ENCODE measurements at places on chromosomes 1 and 21.
A peak's percentile ranks its signal among the peaks of the same experiment; 100 is the strongest.

- peak; percentile 32 for DNase-seq
Observed at GRCh38 chr1:119632841-119633240, 15.2 kb downstream of the ZNF697 start.

DNA sequence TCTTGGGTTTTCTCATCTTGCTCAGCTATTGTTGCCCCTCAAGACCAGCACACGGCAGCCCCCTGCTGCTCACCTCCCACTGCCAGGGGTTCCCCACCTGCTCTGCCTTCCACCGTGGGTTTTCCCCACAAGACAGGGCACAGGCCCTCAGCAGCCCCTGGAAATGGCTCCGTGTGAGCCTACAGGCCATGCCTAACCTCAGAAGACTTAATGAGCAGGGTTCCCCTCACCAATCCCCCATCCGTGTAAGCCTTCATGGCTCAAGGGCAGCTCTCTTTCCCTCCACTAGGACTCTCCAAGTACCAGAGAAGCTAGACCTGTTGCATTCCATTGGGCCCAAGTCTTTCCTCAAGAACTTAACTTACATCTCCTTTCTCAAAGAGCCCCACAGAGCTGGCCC, 18.4 kb upstream of the RCAN3 start:
- DNase-seq, result no peak

- no peak for DNase-seq
Observed at GRCh38 chr1:157653494-157653873, 47.1 kb downstream of the FCRL3 start.

GRCh38 chr1:7678491-7679158, 92.5 kb upstream of the VAMP3 start:
- DNase-seq, result no peak

GRCh38 chr1:160681066-160681890, 30.3 kb downstream of the CD48 start:
- peak; percentile 62 for DNase-seq

GRCh38 chr21:39694750-39695149, 50.2 kb upstream of the IGSF5 start:
- DNase-seq, result no peak

DNA sequence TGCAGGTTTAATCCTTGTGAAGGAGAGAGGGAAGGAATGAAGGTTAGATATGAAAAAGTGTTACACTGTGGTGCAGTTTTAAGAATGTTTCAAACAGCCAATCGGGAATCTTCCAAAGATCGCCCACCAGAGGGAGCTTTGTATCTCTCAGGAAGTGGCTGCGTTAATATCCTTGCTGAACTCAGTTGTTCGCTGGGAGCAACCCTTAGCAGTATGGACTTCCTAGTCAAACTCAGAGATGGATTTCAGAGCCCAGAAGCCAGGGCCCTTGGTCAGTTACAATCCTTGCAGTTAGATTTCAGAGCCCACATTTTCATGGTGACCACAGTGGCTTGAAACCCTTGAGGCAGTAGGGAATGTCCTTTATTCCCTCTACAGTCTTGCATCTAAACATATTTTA, 136.2 kb downstream of the NTNG1 start:
- DNase-seq, result peak; percentile 30

GRCh38 chr1:56676571-56677035, 31.5 kb downstream of the PRKAA2 start:
- peak; percentile 17 for DNase-seq

DNA sequence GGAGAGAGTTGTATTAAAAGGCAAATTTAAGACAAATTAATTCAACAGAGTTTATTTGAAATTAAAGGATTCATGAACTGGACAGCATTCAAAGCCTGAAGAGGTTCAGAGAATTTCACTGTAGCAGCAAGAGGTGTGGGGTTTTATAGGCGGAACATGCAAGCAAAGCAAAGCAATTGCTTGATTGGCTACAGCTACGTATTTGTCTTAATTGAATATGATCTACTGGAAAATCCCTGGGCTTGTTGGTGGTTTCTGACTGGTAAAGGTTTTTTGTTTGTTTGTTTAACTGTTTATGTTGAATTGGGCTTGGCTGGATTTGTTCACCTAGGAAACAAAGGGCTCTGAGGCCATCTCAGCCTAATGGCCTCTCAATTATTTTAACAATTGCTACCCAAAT, 61.5 kb downstream of the KCNK1 start:
- no peak for DNase-seq

DNA sequence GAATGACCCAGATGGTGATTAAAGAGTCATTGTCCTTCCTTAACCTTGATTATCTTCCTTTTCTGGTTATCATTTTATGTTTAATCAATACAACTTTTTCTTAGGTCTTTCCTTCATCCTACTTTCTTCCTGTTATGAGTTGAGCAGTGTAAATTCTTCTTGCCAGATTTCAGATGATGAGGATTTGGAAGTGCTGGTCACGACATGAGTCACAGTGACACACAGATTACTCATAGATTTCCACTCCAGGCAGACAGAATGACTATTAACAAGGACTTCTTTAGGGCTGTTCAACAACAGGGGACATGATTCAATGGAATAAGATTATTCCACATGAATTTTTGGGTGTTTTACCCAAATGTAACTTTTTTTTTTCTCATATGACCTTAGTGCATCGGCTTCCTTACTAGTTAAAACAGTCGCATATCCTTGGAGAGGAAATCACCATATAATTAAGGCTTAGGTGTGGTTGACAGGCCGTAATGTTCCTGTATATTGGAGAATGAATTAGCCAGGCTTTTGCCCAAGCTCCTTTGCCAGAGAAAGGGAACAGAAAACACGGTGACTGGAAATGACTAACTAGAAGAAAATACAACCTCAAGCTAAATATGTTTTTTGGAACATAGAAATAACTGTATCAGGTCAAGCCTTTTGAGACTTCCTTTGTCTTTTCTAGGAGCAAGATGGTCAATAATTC, 44.2 kb downstream of the PRRX1 start:
- DNase-seq, result peak; percentile 93

GRCh38 chr1:3491291-3492246, 37.1 kb downstream of the ARHGEF16 start:
- DNase-seq, result peak; percentile 33

GRCh38 chr1:8274352-8274751, 43.6 kb upstream of the SLC45A1 start:
- DNase-seq, result no peak
